ENCODE measurements at places on chromosomes 1 and 21. TPM values are rescaled to one million over a fixed set of nuclear protein-coding genes. Genes with fewer than 3 reads are reported as not detected.

Gene TNFRSF14
- total RNA-seq: 26.8 TPM

Gene SAMD11
- 0.48 TPM for total RNA-seq

Gene LACTBL1
- not detected for total RNA-seq

Gene CYP4A11
- not detected for total RNA-seq

Gene IGSF5
- total RNA-seq: not detected

Gene TCHHL1
- total RNA-seq: not detected

Gene C1orf87
- not detected for total RNA-seq

Gene ZNF692
- total RNA-seq: 13.2 TPM

Gene GATAD2B
- total RNA-seq: 5.1 TPM

Gene HES4
- total RNA-seq: 0.48 TPM

Gene CLCA4
- total RNA-seq: not detected

Gene LHX8
- total RNA-seq: 8.6 TPM

Gene CNKSR1
- 0.12 TPM for total RNA-seq

Gene CTBS
- 29.0 TPM for total RNA-seq

Gene COL24A1
- total RNA-seq: 1.2 TPM

Gene CYYR1
- not detected for total RNA-seq

Gene VWA5B1
- total RNA-seq: not detected

Data from RPMI7951 (cell line).